ENCODE measurements at places on chromosomes 12 and 14.

DNA sequence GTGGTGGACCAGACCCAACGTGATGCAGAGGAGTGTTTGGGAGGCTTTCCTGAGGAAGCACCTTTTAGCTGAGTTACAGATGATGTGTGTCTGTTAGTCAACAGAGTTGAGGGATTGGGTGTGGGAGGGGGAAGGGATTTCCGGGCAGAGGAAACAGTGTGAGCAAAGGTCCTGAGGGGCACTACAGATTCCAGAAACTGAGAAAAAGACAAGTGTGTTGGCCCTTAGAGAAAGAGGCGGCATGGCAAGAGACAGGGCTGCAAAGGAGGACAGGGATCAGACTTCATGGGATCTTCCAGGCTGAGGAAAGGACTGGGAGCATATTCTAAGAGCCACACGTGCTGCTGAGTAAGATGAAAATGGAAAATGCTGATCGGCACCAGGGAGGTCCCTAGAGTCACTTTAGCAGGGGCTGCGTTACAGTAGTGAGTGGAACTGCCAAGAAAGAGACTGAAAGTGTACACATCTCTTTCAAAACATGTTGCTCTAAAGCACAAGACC, 9.4 kb upstream of the RPS6KL1 start:
- peak; percentile 27 for DNase-seq

- no peak for DNase-seq
Observed at GRCh38 chr14:99260587-99261551, 11.1 kb downstream of the BCL11B start.

DNA sequence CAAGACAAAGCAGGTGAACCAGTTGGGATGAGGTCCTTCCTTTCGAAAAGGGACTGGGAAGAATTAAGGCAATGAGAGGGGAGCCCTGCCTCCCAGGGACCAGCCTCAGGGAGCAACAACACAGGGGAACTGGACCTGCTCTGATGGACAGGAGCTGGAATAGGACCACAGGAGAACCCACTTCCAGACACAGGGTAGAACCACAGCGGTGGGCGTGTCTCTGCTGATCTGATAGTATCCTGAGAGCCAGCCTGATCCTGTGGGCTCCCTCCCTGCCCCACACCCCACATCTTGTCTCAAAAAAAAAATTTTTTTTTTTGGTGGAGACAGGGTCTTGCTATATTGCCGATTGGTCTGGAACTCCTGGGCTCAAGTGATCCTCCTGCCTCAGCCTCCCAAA, 13.6 kb upstream of the PLEK2 start:
- DNase-seq = no peak

DNA sequence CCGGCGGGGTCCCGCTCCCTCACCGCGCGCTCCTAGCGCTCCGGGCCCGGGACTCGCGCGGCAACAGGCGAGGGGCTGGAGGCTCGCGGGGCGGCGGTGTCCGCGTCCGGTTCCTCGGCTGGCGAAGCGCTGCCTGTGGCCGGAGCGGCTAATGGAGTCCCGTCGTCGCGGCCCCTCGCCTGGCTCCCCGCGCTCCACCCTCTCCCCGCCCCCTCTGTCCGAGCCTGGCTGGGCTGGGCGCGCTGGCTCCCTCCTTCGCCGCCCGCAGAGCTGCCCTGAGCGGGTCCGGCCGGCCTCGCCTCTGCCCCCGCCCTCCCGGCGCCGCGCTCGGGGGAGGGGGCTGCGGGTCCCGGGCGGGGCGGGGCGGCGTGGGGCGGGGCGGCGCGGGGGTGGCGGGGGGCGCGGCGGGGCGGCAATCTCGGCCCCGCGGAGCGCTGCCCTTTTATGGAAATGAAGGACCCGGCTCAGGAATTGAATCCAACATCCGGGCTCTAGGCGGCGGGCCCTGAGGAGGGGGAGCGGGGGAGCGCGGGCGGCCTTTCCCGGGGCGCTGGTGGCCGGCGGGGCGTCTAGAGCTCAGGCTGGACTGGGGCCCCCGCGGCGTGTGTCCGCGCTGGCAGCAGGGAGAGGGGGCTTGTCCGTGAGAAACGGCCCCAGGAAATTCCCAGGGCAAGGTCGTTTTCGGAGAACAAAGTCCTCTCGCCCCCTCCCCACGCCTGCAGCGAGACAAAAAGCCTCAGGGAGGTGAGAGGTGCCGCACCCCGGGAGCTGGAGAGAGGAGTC, at the start of gene FERMT2:
TSS of gene FERMT2 (minus strand) at position 153 of the 783 bp plus-strand sequence. CDS start 482 bp downstream, outside the sequence.
- DNase-seq = no peak

DNA sequence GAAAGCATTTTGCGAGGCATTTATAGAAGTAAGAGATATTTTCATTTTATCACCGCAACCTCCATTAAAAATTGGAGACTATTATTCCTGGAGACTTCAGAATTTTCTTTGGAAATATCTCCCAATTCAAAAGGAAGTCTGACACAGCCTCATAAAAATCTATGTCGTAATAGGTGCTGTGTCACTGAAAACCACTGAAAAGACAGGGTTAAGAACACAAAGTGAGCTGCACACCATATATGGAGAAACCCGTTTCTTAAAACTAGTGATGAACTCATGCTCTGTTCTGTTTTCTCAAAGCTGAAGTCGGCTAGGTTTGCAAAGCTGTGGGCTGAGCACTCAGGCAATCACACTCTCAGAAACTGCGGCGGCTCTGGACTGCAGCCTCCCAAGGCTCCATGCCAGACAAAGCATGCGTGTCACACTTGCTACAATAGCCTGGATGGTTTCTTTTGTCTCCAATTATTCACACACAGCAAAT, at the start of gene GLIPR1:
TSS of gene GLIPR1 (plus strand) at position 287 of the 481 bp plus-strand sequence. CDS start at position 413, 126 bp downstream.
- peak; percentile 59 for DNase-seq

DNA sequence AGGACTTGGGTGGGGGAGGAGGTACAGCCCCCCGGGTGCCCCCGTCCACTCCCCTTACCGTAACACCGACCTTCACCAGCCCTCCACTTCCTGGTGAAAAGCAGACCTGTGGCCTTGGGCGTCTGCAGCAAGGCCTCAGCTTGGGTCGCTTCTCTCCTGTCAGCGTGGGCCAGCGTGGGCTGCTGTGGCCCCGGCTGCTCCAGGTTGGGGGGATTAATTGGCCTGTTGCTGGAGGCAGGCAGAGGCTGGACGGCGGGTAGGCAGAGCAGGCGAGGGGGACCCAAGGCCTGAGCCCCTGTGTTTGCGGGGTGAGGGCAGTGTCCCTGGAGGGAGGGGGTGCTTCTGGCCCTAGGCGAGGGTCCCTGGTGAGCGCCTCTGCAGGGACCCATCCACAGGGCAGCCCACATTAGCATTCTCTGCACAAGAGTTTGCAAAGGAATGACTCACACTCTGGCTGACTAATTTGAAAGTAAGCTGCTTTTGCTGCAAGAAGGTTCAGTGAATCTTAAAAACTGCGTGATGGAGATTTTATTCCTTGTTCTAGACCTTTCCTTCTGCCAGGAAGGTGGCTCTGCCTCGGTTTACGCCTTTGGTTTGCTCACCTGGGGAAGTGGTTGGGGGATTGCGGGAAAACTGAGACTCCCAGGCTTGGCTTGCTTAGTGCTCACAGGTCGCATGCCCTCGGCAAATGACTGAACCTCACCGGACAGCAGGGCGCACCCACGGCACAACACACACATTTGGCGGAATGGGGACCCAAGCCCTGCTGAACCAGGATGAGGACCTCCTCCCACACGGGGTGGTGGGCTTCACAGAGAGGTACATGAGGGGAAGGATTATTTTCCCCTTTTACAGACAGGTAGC, 37.9 kb upstream of the DLK1 start:
- DNase-seq = no peak

DNA sequence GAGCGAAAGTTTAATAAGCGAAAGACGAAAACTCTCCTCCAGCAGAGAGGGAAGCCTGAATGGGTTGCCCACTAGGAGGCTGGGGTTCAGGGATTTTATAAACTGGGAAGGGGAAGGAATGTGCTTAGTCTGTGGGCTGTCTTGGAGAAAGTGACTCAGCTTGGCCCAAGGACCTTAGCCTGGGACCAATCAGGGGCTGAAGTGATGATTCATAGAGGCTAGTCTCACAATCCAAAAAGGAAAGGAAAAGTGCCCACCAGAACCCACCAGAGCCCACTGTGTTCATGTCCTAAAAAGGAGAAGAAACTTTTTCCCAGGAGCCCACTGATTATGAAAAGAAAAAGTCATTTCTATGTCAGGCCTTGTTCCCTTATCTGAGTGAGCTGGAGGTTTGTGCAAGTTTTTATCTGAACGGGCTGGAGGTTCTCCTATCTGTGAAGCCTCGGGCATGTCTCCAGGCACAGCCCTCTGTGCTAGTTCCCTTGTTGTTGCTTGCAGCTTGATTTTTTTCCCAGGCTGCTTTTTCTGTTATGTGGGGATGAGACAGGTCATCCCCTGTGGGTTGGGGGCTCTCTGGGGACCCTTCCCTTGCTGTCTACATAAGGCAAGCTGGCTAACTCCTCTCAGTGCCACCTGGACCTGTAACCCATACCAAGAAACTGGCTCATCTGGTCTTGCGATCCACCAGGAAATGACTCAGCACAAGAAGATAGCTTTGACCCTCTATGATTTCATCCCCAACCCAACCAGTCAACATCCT, 8.3 kb upstream of the GOLGA5 start:
- no peak for DNase-seq

GRCh38 chr12:127271776-127272175, 995.2 kb upstream of the TMEM132C start:
- DNase-seq = no peak

- no peak for DNase-seq
Observed at GRCh38 chr12:27937768-27938167, 34.8 kb downstream of the PTHLH start.

All from KG1 (cell line).